CD4-positive, CD25-positive, alpha-beta regulatory T cell (primary cell): ENCODE measurements at places on chromosomes 4 and X.

GRCh38 chr4:116866106-116866505, 219.3 kb downstream of the TRAM1L1 start:
- DNase-seq = no peak

DNA sequence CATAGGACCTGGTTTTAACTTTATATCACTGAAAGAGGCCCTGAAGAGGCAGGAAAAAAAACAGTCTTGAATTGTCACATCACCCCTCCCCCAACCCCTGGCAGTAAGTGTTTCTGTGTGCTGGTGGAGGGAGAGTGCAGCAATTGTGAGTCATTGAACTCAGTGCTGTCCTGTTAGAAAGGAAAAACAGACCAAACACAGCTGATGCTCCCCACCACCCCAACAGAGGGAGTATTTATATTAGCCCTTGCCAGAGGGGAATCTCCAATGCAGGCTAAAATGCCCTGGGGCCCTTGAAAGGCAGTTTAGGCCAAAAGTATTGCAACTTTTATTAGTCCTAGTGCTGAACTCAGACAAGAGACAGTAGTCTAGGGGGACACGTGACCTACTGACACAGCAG, 197.8 kb upstream of the AGTR2 start:
- DNase-seq = no peak

DNA sequence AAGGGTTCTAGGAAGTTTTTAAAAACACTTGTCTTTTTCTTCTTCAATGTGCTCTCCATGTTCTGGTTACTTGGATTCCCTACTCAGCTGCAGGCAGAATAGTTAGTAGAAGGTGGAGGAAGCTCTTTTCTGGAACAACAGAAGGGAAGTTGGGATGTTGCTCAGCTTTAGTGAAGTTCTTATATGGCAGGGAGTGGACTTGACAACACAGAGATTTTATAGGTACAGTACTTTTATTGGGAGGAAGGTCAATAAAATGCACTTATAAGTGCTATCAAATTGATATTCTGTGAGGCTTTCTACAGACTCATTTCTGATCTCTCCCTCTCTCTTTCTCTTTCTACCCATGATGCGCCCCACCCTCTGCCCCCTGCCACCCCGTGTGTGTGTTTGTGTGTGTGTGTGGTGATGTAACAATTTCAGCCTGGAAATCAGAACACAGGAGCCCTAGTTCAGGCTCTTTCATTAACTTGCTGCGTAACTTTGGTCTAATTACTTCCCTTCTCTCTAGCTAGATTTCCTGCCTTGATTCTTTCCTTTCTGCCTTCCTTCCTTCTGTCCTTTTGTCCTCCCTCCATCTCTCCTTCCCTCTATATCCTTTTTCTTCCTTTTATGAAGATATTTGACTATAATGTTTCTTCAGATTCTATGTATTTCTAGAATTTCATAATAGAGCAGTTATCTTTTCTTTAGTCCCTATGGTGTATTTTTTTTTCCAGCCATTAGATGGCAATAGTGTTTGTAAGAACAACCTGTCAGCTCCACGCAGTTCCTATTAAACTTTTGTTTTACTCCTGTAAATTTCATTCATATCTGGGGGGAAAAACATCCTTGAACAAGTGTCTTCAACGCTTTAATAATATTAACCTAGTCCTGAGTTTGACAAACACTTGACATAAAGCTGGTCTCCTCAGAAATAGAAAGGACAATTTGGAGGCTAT, 37.1 kb downstream of the HEPH start:
- no peak for DNase-seq

DNA sequence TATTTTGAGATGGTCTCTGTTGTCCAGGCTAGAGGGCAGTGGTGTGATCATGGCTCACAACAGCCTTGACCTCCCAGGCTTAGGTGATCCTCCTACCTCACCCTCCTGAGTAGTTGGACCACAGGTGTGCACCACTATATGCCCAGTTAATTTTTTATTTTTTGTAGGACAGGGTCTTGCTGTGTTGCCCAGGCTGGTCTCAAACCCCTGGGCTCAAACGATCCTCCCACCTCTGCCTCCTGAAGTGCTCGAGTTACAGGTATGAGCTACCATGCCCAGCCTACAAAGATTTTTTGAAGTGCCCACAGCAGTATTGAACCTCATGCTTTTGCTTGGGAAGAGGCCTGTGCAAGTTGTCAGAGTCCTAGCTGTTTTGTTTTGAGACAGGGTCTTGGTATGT, 31.1 kb downstream of the NSD2 start:
- no peak for DNase-seq

- DNase-seq = no peak
These were observed 509.8 kb downstream of the ARAP2 start for GRCh38 chr4:35734381-35735098.

- no peak for DNase-seq
These were observed 67.7 kb downstream of the MID1IP1 start for GRCh38 chrX:38868941-38869401.

- no peak for DNase-seq
These were observed 8.4 kb upstream of the SORCS2 start for GRCh38 chr4:7183780-7184460.
